ENCODE measurements at places on chromosomes 2 and 18. TPM values are rescaled to one million over a fixed set of nuclear protein-coding genes. Genes with fewer than 3 reads are reported as not detected.

SAP130 gene
- 3.1 TPM for total RNA-seq

FBXO15 gene
- 1.0 TPM for total RNA-seq

MSGN1 gene
- total RNA-seq = not detected

C2orf78 gene
- not detected for total RNA-seq

KYNU gene
- total RNA-seq = 1.0 TPM

ACTG2 gene
- 1.6 TPM for total RNA-seq

IL36G gene
- total RNA-seq = not detected

FAM228A gene
- 0.52 TPM for total RNA-seq

ACTR2 gene
- total RNA-seq = 81.4 TPM

FOXI3 gene
- not detected for total RNA-seq

SPEG gene
- total RNA-seq = 95.5 TPM

BBS5 gene
- total RNA-seq = 8.4 TPM

SNTG2 gene
- total RNA-seq = under 0.01 TPM

Measured in skeletal muscle tissue (tissue), 5 donors.